ENCODE measurements at places on chromosomes 7 and 10. TPM values are rescaled to one million over a fixed set of nuclear protein-coding genes. Genes with fewer than 3 reads are reported as not detected.

The CCL24 gene
- total RNA-seq = not detected

The FXYD4 gene
- not detected for total RNA-seq

The ZNF239 gene
- 4.5 TPM for total RNA-seq

The TET1 gene
- total RNA-seq = 0.66 TPM

DNA sequence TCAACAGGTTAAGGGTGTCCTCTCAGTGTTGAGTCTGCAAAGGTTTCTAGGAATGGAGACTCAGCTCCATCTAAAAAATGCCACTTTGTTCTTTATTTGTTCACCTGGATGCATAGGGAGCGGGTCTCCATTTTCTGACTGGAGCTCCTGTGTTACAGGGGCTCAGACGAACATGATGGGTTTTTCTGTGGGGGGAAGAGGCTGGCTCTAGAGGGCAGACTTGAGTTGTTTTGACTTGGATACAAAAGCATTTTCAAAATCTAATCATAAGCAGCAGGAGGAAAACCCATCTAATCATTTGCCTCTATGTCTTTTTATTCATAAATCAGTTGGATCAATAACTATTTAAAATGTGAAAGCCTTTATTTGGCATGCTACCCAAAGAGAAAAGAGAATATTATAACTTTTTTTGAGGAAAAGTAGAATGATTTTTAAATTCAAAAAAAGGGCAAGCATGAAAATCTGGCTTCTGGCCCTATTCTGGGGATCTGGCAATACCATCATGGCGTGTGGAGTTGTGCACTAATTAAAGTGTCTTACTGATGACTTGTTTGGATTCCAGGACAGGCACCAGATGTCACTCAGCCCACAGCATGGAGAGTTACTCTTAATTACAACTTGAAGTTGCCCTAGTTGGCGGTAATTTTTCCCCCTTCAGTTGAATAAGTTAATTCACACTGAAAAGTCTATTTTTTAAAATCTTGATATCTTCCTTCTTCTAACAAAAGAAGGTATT is 594.9 kb downstream of the REEP3 start:
- no peak for DNase-seq

DNA sequence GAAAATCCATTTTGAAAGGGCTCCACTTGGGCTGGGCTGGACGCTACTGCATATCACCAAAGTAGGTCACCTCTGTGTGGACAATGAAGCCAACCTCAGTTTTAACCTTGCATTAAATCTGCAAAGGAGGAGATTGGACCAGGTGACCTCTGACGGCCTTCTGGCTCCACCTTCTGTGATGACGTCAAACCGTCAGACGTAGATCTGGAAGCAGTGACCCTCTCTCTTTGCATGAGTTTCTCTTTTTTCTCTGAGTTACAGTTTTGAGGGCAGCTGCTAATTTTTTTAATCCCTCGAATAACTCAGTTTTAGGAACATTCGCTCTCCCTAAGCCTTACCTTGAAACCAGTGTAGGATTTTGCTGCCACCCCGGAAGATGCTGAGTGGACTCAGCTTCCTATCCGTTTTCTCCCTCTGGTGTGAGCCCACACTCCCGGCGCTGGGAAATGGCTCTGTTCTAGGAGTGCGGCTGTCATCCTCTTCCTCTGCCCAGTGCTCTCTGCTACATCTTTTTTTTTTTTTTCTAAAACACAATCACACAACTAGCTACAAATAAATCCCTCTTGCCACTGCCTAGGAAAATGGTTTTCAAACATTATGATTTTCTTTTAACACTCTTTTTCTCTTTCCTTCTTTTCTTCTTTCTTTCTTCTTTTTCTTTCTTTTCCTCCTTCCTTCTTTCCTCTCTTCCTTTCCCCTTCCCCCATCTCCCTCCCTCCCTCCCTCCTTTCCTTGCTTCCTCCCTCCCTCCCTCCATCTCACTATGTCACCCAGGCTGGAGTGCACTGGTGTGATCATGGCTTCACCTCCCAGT is 27.7 kb upstream of the NMT2 start:
- DNase-seq = no peak

DNA sequence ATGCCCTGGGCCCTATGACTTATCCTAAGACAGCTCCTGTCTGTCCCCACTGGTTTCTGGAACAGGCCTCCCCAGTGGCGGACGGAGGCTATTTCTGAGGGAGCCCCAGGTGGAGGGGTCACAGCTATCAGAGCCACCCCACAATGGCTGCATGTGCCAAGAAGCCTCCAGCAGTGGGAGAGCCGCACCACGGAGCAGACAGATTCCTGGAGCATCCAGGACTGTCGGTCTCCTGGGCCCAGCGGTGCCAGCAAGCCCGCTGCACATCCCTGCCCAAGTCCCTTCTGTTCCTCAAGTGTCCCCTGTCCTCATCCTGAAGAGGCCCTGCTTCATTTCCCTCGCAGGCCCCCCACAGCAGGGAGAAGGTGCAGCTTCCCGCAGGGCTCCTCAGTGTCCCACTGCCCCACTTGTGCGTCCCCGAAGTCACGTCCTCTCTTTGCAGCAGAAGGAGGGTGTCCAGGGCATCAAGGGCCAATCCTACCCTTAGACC is 193.0 kb upstream of the SHH start:
- no peak for DNase-seq

DNA sequence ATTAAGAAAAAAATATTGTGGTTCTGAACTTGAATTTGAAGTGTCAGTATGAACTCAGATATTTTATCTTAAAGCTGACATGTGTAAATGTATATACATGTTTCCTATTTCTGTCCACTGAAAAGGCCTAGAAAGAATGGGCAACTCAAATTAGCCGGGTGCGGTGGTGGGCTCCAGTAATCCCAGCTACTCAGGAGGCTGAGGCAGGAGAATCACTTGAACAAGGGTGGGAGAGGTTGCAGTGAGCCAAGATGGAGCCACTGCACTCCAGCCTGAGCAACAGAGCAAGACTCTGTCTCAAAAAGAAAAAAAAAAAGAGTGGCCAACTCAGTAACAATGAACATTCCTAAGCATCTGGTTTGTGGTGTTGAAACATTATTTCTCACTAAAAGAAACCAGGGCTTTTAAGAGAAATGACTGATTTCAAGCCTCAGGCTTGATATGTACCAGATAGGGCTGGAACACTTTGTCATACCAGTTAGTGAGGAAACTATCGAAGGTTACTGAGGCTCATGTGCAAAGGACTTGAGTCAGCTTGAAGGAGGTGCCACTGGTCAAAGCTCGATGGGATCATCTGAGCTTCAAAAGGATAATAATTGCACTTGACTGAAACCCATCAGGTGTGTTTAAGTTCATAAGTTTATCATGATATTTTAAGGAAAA is 40.5 kb downstream of the AOAH start:
- no peak for DNase-seq

DNA sequence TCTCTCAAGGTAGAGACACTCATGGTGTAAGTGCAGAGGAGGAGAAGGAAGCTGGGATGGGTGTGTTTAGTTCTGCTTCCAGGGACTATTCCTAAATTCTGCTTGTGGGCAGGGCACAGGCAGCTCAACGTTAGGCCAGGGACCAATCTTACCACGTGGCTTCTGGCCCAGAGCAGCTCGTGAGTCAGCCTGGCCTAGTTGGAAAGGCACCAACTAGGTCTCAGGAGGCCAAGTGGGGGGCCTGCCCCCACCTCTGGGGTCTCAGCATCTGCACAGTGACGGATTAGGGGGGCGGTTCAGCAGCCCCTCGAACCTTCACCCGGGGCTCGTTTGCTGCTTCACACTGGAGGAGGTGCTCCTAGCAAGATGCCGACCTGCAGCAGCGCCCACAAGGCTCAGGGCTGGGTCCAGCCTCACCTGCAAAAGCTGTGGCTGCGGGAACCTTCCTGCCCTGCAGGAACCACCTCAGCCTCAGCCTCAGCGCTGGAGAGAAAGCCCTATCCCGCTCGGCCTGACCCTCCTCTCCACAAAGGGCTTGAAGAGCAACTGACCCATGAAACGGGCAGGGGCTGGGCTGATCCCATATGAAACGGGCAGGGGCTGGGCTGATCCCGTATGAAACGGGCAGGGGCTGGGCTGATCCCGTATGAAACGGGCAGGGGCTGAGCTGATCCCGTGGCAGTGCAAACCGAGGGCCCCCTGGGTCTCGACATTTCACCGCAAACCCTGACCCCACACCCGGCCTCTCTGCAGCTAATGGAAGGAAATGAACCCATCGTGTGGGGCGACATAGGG is 447.4 kb downstream of the DNAJB6 start:
- DNase-seq = no peak

DNA sequence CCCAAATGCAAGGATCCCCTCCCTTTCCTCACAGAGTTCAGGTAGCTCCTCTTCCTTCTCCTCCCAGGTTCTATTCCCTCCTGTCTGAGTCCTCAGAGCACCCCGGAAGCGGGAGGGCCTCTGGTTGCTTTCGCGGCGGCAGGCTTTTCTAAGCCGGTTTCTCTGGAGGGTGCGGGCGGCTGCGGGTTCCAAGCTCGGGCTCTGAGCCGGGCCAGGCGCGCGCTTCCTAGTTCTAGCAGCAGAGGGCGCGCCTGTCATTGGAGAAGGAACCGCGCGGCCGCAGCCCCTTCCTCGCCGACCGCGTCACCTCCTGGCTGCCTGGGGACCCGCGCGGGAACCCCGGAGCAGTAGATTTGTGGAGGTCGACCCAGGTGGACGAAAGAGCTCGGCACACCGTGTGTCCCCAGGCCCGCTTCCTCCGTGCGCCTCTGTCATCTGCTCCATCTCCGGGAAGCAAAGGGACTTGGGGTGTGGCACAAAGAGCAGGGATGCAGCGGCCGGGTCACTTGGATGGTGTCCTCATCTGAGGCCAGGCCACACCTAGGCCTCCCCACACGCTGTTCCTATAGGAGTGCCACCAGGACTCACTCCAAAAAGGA is 389.0 kb upstream of the PODXL start:
- DNase-seq = peak; percentile 68

- no peak for DNase-seq
Measured at GRCh38 chr7:117273325-117273724, 49.5 kb downstream of the WNT2 start.

DNA sequence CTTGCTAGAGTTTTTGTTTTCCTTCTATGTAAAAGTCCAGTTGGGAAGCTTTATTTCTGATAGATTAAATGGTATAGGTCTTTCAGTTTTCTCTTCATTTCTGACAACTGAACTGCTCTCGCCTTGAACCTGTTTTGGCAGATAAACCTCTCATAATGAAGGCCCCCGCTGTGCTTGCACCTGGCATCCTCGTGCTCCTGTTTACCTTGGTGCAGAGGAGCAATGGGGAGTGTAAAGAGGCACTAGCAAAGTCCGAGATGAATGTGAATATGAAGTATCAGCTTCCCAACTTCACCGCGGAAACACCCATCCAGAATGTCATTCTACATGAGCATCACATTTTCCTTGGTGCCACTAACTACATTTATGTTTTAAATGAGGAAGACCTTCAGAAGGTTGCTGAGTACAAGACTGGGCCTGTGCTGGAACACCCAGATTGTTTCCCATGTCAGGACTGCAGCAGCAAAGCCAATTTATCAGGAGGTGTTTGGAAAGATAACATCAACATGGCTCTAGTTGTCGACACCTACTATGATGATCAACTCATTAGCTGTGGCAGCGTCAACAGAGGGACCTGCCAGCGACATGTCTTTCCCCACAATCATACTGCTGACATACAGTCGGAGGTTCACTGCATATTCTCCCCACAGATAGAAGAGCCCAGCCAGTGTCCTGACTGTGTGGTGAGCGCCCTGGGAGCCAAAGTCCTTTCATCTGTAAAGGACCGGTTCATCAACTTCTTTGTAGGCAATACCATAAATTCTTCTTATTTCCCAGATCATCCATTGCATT is 27.1 kb downstream of the MET start:
- DNase-seq = no peak

GRCh38 chr10:15784662-15785300 is 65.1 kb upstream of the ITGA8 start:
- no peak for DNase-seq

DNA sequence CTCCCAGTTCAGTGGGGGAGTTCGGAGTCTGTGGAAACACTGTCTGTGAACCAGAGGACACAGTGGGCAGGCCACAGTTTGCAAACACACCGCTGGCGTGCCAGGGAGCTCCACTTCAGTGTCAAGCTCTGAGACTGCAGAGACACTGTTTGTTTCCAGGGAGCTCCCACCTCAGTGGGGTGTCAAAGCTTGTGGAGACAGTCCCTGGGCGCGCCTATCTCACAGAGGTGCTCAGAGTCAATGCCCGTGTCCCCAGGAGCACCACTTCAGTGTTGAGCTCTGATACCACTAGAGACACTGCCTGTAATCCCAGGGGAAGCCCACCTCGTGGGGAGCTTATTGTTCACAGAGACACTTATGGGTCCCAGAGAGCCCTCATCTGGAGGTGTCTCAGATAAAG is 4.3 kb downstream of the MYO1G start:
- DNase-seq = no peak
